Ammon's horn (tissue), 1 donor: ENCODE measurements at places on chromosomes 12 and 14.

DNA sequence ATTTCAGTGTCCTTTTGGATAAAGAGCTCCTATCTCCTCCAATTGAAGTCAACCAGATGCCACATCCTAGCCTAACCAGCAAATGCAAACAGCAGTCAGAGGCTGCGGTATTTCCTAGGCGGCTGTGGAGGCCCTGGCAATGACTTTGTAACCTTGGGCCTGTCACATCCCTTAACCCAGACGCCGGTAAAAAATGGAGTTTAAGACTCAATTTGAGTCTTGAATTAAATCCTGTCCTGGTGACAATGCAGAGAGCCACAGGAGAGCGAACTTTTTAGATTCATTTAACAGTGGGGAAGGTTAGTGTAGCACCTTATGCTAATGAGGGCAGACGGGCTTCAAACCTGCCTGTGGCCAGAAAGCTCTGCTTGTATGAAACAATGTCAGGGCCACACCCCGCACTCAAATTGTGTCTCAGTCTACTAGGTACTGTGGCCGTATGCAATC is 1.3 kb downstream of the C12orf75 start:
- DNase-seq = no peak

GRCh38 chr14:22213120-22213519 is 375.9 kb downstream of the DAD1 start:
- DNase-seq = no peak

DNA sequence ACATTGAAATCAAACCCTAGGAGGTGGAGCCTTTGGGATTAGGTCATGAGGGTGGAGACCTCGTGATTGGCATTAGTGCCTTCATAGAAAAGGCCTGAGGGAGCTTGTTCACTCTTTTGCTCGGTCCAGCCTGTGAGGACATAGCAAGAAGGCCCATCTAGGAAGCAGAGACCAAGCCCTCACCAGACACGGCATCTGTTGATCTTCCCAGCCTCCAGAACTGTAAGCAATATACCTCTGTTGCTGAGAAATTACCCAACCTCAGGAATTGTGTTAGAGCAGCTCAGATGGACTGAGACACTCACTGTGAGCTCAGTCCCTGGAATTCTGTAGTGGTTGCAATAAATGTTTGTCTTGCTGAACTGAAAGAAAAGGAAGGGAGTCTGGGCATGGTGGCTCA is 116.2 kb upstream of the MAP1LC3B2 start:
- no peak for DNase-seq

DNA sequence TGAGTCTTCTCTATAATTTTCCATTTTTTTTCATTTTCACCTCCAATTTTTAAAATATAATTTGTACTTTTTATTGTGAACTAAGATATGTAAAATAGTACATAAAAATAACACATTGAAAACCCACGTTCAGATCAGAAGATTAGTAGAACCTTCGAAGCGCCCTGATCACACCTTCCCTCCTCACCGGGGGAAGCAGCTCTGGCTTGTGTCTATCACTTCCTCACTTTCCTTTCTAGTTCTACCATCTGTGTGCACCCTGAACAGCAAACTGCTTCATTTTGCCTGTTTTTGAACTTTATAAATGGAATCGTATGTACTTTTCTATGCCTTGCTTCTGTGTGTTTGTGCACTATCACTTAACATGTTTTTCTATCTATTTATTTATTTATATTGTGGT is 11.8 kb upstream of the CD27 start:
- no peak for DNase-seq

GRCh38 chr14:51328772-51329353 is 88.8 kb downstream of the TMX1 start:
- no peak for DNase-seq

GRCh38 chr14:26276757-26277156 is 321.1 kb downstream of the NOVA1 start:
- no peak for DNase-seq

- no peak for DNase-seq
These were observed 3.5 kb downstream of the ALX1 start for GRCh38 chr12:85283560-85283959.
